ENCODE measurements at places on chromosomes 7 and 10. TPM values are rescaled to one million over a fixed set of nuclear protein-coding genes. Genes with fewer than 3 reads are reported as not detected.

- peak; percentile 100 for DNase-seq
Observed at GRCh38 chr7:37031571-37032257, 307.4 kb upstream of the AOAH start.

DNA sequence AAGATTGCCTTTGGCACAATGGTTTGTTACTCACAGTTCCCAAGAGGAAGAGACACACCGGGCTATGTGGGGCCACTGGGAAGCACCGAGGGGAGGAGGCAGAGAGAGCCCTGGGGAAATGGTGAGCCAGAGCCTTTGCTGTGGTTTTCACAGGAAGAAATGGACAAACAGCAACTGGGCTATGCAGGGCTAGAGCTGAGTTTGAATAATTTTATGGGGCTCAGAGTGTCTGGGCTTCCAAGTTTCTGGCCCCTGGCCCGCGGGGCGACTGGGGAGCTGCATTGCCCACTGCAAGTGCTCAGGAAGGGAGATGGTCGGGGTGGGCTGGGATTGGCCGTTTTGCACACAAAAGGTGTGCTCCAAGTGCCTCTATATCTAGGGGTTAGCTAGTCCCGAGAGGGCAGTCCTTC is 92.6 kb downstream of the CHST15 start:
- peak; percentile 31 for DNase-seq

DNA sequence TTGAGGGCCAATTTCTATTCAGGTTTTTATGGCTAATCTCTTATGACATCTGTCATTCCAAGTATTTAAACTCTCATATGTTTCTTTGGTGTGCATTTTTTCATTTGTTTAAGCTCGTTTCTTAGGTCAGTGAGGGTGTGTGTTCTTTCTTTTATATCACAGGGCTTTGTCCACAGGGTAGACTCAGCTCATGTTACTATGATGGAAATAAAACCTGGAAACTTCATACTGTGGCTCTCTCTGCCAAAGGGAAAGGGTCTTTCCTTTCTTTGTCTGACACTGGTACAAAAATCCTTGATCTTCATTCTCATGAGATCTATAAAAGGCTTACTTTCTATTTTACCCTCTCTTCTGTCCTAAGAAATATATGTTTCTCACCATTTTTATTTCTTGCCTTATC is 129.6 kb upstream of the SP8 start:
- DNase-seq = no peak

- DNase-seq = no peak
Observed at GRCh38 chr10:78150756-78151155, 117.1 kb downstream of the RPS24 start.

GRCh38 chr10:3895045-3895631 is 110.1 kb upstream of the KLF6 start:
- DNase-seq = peak; percentile 64

DNA sequence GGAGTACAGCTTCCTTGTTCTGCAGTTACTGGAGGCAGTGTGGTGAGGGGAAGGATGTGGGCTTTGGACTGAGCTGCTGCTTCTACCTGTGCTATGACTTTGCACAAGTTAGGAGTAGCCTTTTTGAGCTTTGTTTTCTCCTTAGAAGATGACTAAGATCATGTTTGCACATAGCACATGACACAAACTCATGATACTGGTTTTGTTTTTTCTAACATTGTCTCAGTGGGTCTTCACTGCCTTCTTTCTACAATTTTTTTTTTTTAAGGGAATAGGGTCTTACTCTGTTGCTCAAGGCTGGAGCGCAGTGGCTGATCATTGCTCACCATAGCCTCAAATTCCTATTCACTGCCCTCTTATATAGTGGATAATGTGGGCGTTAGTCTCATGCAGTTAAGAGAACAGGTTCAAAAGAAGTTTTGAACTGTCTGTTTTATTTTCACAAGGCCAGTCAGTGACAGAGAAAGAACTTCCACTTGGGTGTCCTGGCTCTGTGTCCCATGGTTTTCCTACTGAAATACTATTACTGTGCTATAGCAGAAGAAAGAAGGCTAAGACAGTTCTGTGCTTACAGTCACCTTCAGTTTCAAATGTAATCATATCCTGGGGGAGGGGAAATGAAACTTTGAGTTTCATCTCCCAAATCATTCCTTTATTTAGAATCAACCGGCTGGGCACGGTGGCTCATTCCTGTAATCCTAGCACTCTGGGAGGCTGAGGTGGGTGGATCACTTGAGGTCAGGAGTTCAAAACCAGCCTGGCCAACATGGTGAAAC is 72.0 kb downstream of the KAT6B start:
- DNase-seq = peak; percentile 8

- DNase-seq = no peak
Observed at GRCh38 chr7:3312583-3312982, 11.5 kb downstream of the SDK1 start.

DNA sequence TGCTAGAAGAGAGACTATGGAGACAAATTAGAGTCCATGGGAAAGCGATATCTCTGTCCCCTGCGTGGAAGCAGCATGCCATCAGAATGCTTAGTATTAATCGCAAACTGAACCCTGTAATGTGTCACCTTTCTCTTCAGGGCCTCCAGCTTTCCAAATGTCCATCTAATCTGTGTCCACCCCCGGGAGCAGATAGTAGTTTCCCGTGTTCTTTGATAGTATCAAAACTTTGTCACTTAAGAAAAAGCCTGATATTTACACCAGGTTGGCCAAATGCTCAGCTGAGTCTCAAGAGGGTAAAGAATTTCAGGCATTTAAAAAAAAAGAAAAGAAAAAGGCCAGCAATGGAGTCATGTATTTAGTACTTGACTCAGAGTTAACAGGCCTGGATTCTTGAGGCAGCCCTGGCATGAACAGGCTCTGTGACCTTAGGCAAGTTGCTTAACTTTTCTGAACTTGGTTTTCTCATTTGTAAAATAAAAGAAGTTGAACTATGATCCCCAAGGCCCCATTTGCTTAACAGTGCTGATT is 10.4 kb upstream of the GSAP start:
- peak; percentile 31 for DNase-seq

GRCh38 chr7:99002148-99002826 is 124.0 kb downstream of the TRRAP start:
- DNase-seq = no peak

GRCh38 chr7:150378115-150378852 is 846 bp upstream of the ZNF775 start:
- peak; percentile 90 for DNase-seq

DNA sequence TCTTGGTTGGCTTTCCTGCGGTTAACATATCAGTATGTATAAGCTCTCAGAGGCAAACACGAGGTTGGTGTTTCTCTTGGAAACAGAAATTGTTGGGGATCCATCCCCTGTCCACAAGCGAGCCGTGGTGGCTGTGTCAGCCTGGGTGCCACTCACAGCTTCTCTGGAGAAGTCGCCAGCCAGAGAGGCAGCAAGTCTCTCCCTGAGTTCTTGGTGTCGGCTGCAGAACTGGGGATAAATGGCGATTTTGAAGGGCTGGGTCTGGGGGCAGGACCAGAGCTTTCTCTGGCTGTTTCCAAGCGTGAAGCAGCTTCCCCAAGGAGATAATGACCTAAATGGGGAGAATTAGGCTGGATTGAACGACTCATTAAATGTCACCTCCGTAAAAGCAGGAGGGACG is 335.3 kb downstream of the GLRX3 start:
- DNase-seq = no peak

GRCh38 chr7:114273218-114273617 is 141.4 kb upstream of the FOXP2 start:
- no peak for DNase-seq

DNA sequence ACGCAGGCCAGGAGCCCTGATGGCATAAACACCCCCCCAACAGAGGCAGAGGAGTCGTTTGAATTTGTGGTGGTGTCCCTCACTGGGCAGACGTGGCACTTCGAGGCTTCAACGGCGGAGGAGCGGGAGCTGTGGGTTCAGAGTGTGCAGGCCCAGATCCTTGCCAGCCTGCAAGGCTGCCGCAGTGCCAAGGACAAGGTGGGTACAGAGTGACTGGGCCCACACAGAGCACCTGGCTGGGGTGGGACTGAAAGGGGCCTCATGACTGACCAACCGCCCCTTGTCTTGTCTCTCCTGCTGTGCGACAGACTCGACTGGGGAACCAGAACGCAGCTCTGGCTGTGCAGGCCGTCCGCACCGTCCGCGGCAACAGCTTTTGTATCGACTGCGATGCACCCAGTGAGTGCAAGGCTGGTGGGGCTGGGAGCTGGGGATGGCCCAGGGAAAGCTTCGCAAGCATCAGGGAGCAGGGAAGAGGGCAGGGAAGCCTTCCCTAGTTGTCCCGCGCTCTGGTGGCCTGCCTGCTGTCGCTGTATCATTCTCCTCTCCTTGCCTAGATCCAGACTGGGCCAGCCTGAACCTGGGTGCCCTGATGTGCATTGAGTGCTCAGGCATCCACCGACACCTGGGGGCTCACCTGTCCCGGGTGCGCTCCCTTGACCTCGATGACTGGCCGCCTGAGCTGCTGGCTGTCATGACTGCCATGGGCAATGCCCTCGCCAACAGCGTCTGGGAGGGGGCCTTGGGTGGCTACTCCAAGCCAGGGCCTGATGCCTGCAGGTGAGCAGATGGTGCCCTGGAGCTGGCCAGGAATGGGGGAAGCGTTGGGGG is 25.4 kb downstream of the GBX1 start:
- no peak for DNase-seq

GRCh38 chr7:71824006-71824760 is 588.0 kb downstream of the CALN1 start:
- DNase-seq = peak; percentile 21

GRCh38 chr7:49119706-49120105 is 195.4 kb downstream of the CDC14C start:
- DNase-seq = no peak

DNA sequence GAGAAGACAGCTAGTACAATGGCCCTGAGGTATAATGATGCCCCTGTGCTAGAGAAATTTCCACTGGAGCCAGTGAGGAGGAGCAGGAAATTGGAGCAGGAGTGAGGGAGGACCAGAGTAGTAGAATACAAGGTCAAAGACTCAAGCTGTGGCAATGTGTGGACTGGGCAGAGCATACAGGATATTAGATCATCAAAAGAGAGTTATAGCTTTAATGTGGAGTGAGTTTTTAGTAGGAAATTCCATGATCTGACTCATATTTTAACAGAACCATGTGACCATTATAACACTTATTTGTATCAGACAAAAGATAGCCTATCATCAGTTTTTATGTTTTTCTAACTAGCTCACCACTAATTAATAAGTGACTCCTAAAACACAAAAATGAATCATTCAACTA is 154.1 kb downstream of the DGKB start:
- DNase-seq = peak; percentile 98

DNA sequence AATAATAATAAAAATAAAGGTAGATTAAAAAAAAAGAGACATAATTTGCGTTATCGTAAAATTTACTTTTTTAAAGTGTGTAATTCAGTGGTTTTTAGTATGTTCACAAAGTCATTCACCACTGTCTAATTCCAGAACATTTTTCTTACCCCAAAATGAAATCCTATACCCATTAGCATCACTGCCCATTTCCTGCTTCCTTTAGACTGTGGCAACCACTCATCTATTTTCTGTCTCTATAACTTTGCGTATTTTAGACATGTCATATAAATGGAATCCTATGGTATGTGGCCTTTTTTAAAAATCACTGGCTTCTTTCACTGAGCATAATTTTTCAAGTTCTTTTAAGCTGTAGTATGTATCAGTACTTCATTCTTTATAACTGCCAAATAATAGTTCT is 53.6 kb downstream of the KAT6B start:
- no peak for DNase-seq

DNA sequence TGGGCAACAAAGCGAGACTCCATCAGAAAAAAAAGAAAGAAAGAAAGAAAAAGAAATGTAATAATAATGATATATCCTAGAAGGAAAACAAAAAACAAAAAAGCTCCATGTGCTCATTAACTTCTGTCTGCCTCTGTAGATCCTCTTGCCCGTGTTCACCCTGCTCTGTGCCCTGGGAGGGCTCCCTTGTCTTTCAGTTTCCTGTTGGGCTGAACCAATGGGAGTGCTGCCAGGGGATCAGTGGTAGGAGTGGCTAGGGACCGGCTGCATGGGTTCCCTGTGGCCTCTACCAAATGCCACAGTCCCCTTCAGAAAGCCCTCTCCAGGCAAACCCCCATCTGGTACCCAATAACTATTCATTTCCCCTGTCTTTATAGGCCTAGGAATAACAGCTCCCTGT is 51.8 kb upstream of the PARD3 start:
- DNase-seq = no peak

- DNase-seq = no peak
Observed at GRCh38 chr7:83143107-83143506, 19.6 kb downstream of the PCLO start.

GRCh38 chr10:3622427-3622826 is 162.6 kb downstream of the KLF6 start:
- DNase-seq = no peak

- DNase-seq = no peak
Observed at GRCh38 chr7:2117646-2118045, 115.1 kb downstream of the MAD1L1 start.

DNA sequence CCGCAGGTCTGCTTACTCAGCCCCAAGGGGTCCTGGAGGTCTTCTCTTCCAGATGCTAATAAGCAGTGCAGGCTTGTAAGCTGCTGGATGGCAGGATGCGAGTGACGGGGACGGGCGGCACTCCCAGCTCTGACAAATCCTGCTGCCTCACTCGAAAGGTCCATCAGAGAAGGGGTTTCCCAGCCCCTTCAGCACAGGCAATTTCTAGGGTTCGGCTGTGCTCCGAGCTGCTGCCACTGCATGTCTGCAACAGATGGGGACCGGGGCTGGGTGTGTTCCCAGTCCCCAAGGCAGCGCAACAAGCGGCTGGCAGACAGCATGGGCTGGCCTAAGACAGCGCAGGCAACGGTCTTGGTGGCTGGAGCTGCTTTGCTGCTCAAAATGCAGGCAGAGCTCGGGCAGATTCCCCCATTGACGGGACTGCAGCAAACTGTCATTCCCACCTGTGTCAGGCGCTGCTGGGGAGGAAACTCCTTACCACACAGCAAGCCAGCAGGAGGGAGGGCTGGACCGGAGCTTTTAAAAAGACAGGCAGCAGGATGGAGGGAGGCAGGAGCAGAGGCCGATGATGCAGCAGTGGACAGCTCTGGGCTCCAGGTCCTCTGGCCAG is 62.4 kb downstream of the PRKAG2 start:
- no peak for DNase-seq

Gene SH2D4B
- total RNA-seq = 0.07 TPM

Gene SLC26A3
- not detected for total RNA-seq

Gene SMO
- 31.4 TPM for total RNA-seq

Gene GOT1
- 33.6 TPM for total RNA-seq

Gene DBNL
- total RNA-seq = 171 TPM

Gene MACROH2A2
- 15.0 TPM for total RNA-seq

Gene NKX2-3
- 1.2 TPM for total RNA-seq

Gene SPDYE6
- not detected for total RNA-seq

Gene C10orf62
- 0.38 TPM for total RNA-seq

Gene HKDC1
- 22.7 TPM for total RNA-seq

Gene RADIL
- total RNA-seq = 5.1 TPM

Gene MSRB2
- total RNA-seq = 29.0 TPM

Gene SPDYE1
- total RNA-seq = not detected

Gene LIPJ
- total RNA-seq = not detected

Gene CNNM1
- total RNA-seq = not detected

Gene ZNF239
- total RNA-seq = 3.5 TPM

Gene PRPS1L1
- total RNA-seq = not detected

Gene MMP21
- not detected for total RNA-seq
